ENCODE measurements at places on chromosomes 11 and 22.

GRCh38 chr11:17188675-17189074, 19.1 kb downstream of the PIK3C2A start:
- no peak for DNase-seq

- no peak for DNase-seq
These were observed 41.9 kb upstream of the WNT11 start for GRCh38 chr11:76248210-76248609.

- DNase-seq = no peak
These were observed 86.7 kb downstream of the SIK3 start for GRCh38 chr11:117011541-117011898.

- DNase-seq = no peak
These were observed 2237.9 kb upstream of the RAG2 start for GRCh38 chr11:38835966-38836365.

- no peak for DNase-seq
These were observed 382 bp downstream of the C11orf54 start for GRCh38 chr11:93741882-93742226.

DNA sequence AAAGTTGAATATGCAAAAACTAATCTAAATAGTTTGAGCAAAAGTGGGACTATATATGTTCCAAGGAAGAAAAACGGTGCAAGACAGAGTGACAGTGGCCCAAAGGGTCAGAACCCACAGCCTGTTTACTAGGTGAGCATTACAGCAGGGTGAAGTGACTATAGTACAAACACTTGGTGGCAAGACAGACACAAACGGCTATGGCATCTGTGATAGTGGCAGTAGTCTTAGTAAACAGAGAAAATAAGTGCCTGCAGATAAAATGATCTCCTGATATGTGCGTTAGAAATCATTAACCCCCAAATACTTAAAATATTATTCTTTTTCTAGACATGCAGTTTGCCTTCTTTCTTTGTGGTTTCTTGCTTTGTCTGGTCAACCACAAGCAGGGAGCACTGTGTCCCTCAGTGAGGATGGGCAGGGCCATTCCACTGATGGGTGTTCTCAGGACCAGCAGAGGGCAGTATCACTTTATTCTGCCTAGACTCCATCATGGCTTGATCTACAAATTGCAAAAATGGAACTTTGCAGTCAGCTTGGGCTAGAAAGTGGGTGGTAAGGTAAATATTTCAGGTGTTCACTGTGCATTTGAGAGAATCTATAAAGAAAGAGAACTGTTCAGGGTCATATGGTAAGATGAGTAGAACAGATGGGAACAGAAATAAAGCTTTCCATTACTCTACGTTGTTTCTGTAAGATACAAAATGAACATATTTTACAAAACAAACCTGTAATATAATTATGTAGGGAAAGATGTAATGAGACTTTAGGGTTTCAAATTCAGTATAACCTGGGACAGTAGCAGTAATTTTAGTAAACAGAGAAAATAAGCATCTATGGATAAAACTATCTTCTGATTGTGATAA, 198.2 kb downstream of the SWAP70 start:
- peak; percentile 80 for DNase-seq

- DNase-seq = peak; percentile 62
These were observed 7.6 kb upstream of the LMO2 start for GRCh38 chr11:33899400-33900037.

GRCh38 chr11:68950270-68950669, 30.5 kb downstream of the MRGPRD start:
- peak; percentile 10 for DNase-seq

DNA sequence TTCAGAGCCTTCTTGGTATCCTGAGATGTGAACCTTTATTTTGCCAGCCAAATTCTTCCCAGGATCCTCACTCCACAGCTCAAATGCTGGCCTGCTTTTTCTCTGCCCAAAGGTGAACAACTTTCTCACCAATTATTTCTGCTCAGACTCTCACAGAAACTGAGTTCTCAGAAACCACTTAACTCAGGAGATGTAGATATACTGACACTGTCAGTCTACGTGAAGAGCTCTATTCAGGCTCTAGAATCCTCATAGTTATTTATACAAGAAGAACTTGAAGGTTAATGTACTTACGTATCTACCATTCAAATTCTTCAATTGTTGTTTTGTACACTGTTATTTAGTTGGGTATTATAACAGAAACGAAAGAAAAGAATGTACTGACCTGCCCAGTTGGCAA, 666.1 kb downstream of the CNTN5 start:
- DNase-seq = no peak

- no peak for DNase-seq
These were observed 133.5 kb downstream of the CACNA1I start for GRCh38 chr22:39703928-39704639.

DNA sequence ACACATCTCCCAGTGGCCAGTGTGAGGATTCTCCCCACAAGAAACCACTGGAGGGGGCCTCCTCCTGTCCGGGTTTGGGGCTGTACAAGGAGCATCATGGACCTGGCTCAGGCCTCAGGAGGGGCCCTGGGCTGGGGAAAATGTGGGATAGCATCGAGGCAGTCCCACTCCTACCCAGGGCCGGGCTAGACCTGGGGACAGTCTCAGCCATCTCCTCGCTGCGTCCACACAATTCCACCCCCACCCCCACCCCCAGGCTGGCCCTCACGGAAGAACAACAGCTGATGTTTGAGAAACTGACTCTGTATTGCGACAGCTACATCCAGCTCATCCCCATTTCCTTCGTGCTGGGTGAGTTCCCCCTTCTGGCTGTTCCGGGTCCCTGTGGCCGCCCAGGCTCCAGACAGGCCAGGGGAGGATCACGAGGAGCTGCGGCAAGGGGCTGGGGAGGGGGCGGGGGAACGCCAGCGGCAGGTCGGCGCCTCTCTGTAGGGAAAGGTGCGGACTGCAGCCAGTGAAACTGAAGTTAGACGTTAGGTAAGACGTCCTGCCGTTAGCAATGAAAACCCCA, 4.8 kb downstream of the BEST1 start:
- peak; percentile 53 for DNase-seq

- no peak for DNase-seq
These were observed 4.4 kb downstream of the ARRB1 start for GRCh38 chr11:75346912-75347647.

GRCh38 chr11:17591293-17591692, 44.2 kb downstream of the OTOG start:
- DNase-seq = no peak

- no peak for DNase-seq
These were observed 145.3 kb downstream of the DLG2 start for GRCh38 chr11:85481862-85482261.

GRCh38 chr11:60866911-60867870, at the start of gene ZP1:
ZP1 (plus strand) TSS chr11:60867542; CDS start chr11:60867562, 20 bp downstream.
- no peak for DNase-seq

GRCh38 chr11:13260963-13261588, 16.5 kb upstream of the BMAL1 start:
- DNase-seq = peak; percentile 21

- no peak for DNase-seq
These were observed 10.3 kb upstream of the BIK start for GRCh38 chr22:43100225-43100624.

Measured in astrocyte of the spinal cord (primary cell).